ENCODE measurements at places on chromosomes 1 and 21.

DNA sequence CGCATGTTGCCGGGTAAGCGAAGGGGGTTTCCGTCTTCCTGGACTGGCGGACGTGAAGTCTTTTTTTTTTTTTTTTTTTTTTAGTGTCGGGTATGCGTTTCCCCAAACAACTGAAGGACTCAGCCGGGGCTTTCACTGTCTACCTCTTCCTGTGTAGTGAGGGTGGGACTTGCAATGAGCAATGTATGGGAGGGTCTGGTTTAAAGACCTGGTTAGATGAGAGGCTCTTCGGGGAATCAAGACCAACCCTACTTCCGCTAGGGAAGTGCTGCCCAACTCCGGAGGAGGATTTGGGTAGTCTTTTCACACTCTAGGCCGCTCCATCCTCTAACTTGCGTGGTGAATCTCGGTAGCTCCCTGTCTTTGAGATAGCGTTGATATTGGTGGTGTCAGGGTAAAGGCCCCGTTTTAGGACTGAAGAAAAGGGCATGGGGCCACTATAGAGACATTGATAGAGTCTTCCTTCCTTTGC, 754 bp downstream of the PRRC2C start:
- DNase-seq = peak; percentile 11

DNA sequence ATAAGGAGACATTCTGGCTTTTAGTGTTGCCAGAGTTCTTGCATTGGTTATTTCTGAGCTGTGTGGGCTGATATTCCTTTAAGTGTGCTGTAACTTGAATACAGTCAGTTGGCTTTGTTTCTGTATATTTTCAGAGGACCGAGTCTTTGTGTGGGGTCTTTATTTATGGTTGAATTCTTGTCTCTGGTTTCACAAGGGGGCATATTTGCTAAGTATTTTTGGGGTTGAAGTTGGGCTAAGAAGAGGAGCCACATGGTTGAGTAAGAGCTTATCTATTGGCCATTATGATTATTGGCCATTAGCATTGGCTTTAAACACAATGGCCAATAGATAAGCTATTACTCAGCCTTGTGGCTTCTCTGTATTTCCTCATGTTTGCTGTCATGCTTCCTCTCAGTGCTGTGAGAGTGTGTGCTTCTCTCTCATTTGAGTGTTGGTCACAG, 26.3 kb upstream of the PTGFR start:
- no peak for DNase-seq

GRCh38 chr1:46671554-46671953, at the start of gene TEX38:
TEX38 (plus strand) TSS chr1:46671854; CDS start chr1:46671935, 81 bp downstream.
- DNase-seq = no peak

- DNase-seq = no peak
Measured at GRCh38 chr1:98314601-98315000, 346.9 kb upstream of the SNX7 start.

DNA sequence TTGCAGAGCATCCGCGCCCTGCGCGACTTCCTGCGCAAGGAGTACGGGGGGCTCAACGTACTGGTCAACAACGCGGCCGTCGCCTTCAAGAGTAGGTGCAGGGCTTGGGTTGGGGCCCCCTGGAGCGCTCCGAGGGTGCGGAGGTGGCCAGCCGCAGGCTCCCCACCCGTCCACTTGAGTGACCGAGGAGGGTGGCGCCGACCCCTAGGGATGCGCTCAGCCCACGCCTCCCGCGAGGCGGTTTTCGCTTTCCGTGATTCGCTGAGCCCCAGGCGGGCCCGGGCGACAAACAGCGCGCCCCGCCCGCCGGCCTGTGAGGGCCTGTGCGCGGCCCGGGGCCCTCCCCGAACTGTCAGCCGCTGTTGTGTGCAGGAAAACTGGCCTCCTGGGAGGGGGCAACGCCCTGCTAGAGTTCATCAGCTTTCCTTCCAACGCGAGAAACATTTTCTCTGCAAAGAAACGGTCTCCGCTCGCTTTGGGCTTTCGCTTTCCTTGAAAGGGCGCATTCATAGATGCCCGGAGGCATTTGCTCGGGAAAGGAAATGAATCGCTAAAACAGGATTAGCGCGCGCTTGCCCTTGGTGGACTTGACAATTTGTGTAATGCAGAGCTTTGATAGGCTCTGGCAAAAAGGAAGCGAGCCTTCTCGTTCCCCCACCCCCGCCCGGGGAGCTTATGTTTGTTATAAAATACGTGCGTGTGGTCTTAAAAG, 668 bp downstream of the CBR3 start:
- peak; percentile 59 for DNase-seq

- DNase-seq = peak; percentile 60
Measured at GRCh38 chr1:53328009-53328461, at the start of gene LRP8. LRP8 (minus strand) TSS chr1:53328070; CDS start chr1:53327912, 158 bp downstream.

DNA sequence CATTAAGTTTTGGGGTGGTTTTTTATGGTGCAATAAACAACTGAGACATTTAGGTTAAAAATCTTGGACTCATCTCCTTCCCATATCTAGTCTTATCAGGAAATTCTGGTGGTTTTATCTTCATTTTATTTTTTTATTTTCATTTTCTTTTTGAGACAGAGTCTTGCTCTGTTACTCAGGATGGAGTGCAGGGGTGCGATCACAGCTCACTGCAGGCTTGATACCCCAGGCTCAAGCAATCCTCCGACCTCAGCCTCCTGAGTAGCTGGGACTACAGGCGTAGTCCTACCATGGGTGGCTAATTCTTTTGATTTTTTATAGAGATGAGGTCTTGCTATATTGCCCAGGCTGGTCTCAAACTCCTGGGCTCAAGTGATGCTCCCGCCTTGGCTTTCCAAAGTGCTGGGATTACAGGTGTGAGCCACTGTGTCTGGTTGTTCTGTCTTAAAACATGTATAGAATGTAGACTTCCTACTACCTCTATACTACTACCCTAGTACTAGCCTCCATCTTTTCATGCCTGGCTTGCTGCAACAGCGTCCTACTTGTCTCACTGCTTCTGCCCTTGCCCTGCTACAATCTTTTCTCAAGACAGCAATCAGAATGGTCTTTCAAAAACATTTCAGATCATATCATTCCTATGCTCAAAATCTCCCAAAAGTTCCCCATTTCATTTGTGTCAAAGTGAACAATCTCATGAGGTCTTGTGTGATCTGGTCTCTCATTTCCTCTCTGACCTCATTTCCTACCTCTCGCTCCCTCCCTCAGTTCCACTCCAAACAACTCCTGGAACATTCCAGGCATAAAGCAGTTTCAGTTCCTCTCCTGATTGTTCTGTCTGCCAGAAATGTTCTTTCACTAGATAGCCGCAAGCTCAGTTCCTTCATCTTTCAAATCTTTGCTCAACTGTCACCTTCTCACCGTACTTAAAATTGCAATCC, 5.9 kb upstream of the FCGR2A start:
- no peak for DNase-seq

DNA sequence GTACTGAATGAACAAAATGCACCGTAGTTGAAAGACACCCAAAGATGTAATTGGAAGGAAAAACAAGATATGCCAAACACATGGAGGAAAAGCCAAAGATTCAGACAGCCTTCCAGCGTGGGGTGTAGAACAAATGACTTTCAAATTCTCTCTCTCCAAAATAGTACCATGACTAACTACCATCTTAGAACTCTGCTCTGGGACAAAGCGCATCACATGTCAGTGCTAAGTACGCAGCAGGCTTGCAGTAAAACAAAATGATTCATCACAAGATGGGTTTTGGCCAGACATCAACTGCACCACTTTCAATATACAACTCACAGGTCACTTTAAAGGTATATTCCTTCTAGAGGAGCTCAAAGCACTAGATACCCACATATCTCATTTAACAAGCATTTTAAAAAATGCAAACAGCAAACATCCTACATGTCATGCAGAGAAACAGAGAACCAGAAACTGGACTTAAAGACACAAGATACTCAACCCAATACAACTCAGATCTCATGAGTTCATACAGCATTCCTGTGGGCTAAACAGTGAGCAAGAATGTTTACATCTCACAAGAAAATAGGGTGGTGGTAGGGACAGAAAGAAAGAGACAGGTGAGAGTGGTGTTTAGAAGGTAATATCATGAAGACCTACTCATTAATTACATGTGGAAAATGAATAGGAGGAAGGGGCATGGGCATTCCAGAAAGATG, 75.7 kb downstream of the BCAR3 start:
- peak; percentile 80 for DNase-seq

- no peak for DNase-seq
Measured at GRCh38 chr1:12380326-12381249, 150.8 kb downstream of the VPS13D start.
